ENCODE measurements at places on chromosomes 13 and 19.

GRCh38 chr13:98722958-98723357 is 29.5 kb downstream of the SLC15A1 start:
- no peak for DNase-seq

GRCh38 chr19:8826371-8826770 is 5.7 kb downstream of the ZNF558 start:
- no peak for DNase-seq

DNA sequence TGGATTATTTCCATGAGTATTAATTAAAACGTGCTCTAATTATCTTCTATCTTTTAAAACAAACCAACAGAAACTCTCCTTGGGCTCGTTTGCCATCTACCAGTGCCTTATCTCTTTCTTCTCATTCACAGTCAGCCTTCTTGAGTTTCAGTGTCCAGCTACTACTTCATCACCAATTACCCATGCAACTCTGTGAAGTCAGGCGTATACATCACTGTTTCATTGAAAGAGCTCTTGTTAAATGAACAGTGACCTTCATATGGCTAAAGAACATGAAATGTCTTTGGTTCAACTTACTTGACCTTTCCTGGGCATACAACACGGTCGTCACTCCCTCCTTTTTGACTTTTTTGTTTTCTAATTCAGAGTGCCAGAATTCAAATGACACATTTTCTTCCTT is 5.2 kb upstream of the IFT88 start:
- no peak for DNase-seq

- no peak for DNase-seq
These were observed 94.5 kb downstream of the RAP2A start for GRCh38 chr13:97528518-97528917.

DNA sequence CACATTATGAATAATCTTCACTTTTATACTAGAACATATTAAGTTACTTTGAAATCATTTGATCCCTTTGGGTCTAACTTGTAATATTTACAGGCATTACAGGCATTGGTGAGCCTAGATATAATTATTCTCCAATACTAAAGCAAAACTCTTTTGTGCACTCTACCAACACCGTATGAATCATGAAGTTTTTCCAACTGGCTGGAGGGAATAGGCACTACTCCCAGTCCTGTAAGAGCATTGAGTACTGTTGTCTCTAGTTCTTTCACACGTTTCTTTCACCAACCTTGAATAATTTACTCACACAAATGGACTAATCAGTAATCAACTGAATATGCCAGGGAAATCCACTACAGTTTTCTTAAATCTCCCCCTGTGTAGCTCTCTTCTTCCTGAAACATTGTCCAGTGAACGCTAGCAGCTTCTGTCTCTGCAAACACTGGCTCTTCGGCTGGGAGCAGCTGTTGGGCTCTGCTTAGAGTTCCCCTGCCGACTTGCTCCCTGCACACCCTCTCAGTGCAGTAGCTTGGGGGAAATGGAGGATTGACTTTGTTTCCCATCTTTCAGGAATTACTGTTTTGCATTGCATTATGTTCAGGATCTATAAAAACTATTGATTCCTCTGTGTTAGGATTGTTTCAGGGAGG is 476.7 kb downstream of the RFC3 start:
- DNase-seq: no peak

- DNase-seq: no peak
These were observed 1247.6 kb downstream of the PCDH17 start for GRCh38 chr13:58879114-58879513.

DNA sequence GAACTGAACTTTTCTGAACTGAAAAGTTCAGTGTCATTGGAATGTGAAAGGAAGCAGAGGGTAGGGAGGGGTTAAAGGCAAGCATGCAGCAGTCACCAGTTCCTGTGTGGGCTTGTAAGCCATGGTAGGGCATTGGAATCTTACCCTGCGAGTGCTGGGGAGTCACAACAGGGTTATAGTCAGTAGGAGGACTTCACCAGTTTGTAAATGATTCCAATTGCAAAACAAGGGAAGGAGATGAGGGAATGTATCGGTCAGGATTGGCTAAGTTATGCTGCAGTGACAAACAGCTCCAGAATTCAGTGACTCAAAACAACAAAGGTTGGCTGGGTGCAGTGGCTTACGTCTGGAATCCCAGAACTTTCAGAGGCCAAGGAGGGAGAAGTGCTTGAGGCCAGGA is 12.8 kb downstream of the LYPD3 start:
- no peak for DNase-seq

- no peak for DNase-seq
These were observed 216.5 kb downstream of the EFNB2 start for GRCh38 chr13:106318941-106319411.

- DNase-seq: no peak
These were observed at the start of gene GPR18 for GRCh38 chr13:99258210-99258860. GPR18 (minus strand) TSS chr13:99258379; CDS start chr13:99255872, 2,507 bp downstream.

GRCh38 chr13:98976338-98976737 is 1.5 kb downstream of the DOCK9 start:
- peak; percentile 38 for DNase-seq

DNA sequence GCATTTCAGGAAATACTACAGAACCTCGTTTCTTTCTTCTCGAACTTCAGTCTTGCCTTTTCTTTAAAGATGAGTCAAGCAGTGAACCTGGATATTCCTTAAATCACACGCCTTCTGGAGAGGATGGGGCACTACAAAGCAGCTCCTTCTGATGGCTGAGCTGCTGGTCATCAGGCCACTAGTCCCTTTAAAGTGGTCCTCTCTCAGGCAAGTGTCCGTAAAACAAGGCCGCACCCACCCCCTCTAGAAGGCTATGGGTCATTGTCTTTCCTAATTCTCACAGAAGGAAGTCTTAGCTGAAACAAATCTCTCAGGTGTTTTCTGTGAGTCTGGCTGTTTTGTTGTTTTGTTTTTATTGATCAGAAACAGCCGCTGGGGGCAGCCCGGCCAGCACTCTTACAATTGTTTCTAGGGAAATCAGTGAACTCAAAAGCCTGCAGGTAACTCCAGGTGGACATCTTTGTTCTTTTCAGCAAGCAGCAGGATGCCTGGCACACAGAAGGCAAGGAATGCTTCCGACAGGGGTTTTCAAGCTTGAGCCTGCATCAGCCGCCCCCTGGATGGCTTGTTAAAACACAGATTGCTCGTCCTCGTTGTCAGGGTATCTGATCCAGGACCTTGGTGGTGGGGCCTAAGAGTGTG is 45.4 kb downstream of the MBNL2 start:
- no peak for DNase-seq

- DNase-seq: peak; percentile 4
These were observed 610.2 kb downstream of the SLITRK1 start for GRCh38 chr13:83272076-83272475.

All from midbrain (tissue), 1 donor.